ENCODE measurements at places on chromosomes 2 and 18.

GRCh38 chr2:73730810-73731209, 6.3 kb downstream of the TPRKB start:
- DNase-seq = no peak

GRCh38 chr2:178882666-178883440, 75.6 kb upstream of the TTN start:
- no peak for DNase-seq

GRCh38 chr2:166170356-166170755, 42.5 kb upstream of the SCN1A start:
- DNase-seq = no peak

GRCh38 chr2:86055314-86055713, 50.4 kb downstream of the POLR1A start:
- DNase-seq = no peak

GRCh38 chr18:4126939-4127338, 328.2 kb downstream of the DLGAP1 start:
- no peak for DNase-seq

GRCh38 chr2:42238644-42239288, 69.6 kb downstream of the EML4 start:
- no peak for DNase-seq

DNA sequence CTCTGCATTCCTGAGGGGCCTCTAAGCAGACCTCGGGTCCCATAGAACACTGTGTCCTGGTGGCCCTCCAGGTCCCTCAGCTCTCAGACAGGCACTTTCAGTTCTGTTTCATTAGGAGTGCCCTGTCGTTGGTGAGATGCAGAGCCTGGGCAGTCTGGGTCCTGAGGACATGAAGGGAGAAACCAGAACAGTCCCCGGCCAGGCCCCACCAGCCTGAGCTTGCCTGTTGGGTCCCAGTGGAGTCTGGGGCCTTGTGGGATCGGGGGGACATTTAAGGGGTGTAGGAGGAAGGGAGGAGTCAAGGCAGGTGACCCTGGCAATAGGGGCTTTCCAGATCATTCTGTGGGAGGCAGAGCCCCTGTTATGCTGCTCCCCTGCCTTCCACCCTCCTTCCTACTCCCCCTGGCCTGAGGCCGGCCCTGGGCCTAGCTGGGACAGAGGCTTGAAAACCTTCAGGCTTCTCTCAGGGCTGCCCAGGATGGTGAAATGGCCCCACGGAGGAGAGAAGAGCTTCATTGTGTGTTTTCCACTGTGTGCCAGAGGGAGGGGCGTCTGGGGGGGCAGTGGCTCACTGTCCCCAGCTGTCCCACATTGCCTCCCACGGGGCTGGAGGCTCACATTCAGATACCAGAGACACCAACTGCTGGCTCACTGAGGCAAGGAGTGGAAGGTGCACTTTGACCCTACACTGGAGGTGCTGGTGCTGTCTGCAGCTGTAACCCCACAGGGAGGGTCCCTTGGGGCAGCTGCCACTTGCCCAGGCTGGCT, 26.6 kb upstream of the CATIP start:
- no peak for DNase-seq

DNA sequence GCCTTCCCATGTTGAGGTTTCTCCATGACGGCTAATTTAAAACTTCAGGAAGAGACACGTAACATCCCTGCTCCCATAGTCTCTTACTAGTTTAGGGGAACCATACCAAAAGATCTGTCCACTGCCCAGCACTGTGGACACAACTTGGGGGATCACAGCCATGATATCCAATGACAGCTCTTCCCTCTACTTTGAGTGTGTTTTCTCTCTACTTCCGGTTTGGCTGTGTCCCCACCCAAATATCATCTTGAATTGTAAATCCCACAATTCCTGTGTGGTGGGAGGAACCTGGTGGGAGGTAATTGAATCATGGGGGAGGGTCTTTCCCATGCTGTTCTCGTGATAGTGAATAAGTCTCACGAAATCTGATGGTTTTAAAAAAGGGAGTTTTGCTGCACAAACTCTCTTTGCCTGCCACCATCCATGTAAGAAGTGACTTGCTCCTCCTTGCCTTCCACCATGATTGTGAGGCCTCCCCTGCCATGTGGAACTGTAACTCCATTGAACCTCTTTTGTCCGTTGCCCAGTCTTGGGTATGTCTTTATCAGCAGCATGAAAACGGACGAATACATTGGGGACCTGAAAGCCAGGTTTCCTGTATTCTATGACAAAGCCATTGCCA, 1.6 kb upstream of the MGAT4A start:
- no peak for DNase-seq

DNA sequence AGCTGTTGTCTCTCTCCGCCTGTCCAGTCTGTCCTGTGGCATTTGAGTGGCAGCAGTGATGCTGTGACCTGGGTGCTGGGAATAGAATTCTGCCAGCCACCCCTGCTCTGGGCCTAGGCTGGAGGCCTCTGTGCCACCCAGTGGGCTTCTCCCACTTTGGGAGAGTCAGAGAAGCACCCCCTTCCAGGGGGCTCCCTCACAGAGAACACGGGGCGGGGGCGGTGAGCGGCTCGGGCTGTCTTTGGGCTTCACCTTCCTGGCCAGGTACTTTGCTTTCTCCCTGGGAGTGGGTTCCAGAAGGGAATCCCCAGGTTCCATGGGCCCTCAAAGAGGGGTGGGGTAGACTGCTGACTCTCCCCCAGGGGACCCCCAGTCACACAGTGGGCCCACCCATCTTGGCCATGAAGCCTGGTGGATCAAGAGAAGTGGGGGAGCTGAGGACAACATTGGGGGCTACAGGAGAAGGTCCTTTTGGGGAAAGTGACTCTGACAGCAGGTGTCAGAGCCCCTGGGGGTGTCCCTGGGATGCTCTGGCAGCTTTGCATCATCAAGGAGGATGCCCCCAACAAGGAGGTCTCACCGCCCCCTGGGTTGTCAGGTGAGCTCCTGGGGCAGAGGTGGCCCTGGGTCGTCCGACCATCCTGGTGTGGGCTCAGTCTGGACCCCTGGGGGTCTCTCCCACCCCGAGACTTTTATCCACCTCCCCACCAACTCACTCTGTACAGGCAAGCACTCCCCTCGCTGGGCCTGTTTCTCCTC, 18.8 kb upstream of the BOK start:
- DNase-seq = no peak

DNA sequence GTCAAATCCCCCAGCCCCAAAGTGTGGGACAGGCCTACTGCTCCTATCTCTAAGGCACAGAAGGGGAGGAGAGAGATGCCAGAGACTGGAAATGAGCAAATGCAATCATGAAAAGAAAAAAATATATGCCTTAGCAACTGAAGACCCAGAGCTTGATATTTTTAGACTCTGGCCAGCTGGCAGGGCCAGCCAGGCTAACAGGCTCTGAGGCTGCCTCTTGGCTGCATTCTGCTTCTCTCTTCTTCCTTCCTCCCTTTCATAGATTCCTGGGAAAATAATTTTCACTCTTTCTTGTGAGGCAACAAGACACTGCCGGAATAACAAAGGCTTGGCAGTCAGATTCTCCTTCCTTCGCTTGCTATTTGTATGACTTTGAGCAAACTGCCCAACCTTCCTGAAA, 209.1 kb downstream of the RAD51AP2 start:
- no peak for DNase-seq

Data from NCI-H1048 (cell line).